ENCODE measurements at places on chromosomes 16 and 17. TPM values are rescaled to one million over a fixed set of nuclear protein-coding genes. Genes with fewer than 3 reads are reported as not detected.

Gene HSD17B2
- 27.5 TPM for total RNA-seq

Gene PRR14
- 8.7 TPM for total RNA-seq

Gene CMTR2
- total RNA-seq: 42.9 TPM

Gene PKMYT1
- total RNA-seq: 1.9 TPM

Gene LIMD2
- 10.4 TPM for total RNA-seq

Gene NPIPA7
- total RNA-seq: 2.2 TPM

Gene LPO
- total RNA-seq: 0.21 TPM

Gene ITGA2B
- not detected for total RNA-seq

Gene CA7
- not detected for total RNA-seq

Gene KRT17
- total RNA-seq: 29,975 TPM

Gene CTRB2
- not detected for total RNA-seq

Gene LDHD
- total RNA-seq: 0.72 TPM

Gene RNF43
- 4.6 TPM for total RNA-seq

Gene GSE1
- 11.7 TPM for total RNA-seq

Gene CDRT15L2
- total RNA-seq: not detected

Gene ADAMTS18
- under 0.01 TPM for total RNA-seq

Gene SPECC1
- total RNA-seq: 69.6 TPM

Gene THRA
- total RNA-seq: 8.9 TPM

Gene LGALS9B
- not detected for total RNA-seq

Gene BAIAP3
- 0.24 TPM for total RNA-seq

Gene PYDC1
- not detected for total RNA-seq

Gene KRT222
- total RNA-seq: not detected

Gene ATP6V0A1
- total RNA-seq: 37.4 TPM

Gene MYL11
- total RNA-seq: not detected

Gene TEX14
- total RNA-seq: under 0.01 TPM

Gene VWA3A
- not detected for total RNA-seq

Gene PRPSAP2
- 37.1 TPM for total RNA-seq

Data from tracheal epithelial cell (primary cell).